ENCODE measurements at places on chromosomes 6 and 20.

DNA sequence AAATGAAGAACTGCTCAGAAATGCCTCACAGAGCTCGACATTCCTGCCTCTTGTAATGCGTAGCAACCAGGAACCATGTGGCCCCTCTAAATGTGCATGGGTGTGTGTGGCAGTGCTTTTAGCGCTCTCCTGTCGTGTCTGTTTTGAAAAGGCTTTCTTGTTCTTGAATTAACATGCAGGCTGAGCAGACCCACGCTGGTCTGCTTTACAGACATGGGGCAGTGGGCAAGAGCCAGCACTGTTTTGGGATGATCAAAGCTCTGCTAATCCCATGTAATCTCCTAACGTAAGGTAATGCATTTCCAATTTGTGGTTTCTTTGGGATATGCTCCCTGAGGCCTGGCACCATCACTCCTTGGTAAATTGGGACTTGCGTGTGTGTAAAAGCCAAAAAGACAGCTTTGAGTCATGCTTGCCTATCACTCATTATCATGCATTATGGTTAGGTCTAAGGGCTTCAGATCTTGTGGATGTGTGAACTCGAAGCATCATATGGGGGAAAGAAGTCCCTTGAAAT, 11.8 kb downstream of the RIPOR2 start:
- no peak for DNase-seq

- DNase-seq = no peak
Measured at GRCh38 chr6:111573892-111574797, 31.5 kb downstream of the TRAF3IP2 start.

GRCh38 chr20:52110456-52110855, 81.1 kb downstream of the ZFP64 start:
- DNase-seq = no peak

GRCh38 chr6:1729750-1730140, 120.0 kb downstream of the FOXC1 start:
- DNase-seq = no peak

DNA sequence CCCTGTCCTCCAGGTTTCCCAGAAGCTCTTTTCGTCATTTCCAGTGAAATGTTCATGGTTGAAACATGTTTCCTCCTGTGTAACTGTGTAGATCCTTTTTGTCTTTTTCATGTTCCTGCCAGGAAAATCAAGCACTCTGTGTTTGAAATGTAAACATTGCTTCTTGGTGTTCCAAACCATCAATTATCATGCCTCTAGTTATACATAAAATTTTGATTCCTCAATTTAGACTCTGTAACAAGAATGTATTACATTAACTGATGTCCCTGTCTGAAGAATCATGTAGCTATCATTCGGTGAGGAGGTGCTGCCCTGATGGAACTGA, 546.3 kb upstream of the CITED2 start:
- DNase-seq = no peak

DNA sequence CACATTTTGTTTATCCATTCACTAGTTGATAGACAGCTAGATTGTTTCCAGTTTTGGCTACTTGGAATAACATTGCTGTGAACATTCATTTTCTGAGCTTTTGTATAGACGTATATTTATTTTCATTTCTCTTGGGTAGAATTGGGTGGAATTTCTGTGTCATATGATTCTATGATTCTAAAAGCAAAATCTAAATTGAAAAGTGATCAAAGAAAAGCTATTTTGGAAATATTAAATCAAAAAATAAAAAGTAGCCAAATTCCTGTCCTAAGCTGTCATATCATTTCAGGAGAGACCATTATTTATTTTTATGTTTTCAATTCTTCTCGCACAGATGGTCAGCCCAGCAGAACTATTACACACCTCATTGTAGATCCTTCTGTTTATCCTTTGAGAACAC, 229.2 kb downstream of the COL12A1 start:
- DNase-seq = no peak

- no peak for DNase-seq
Measured at GRCh38 chr20:19740512-19740911, 17.5 kb upstream of the RIN2 start.

- peak; percentile 50 for DNase-seq
Measured at GRCh38 chr6:43509984-43510826, at the start of gene LRRC73. Gene LRRC73 (minus strand): TSS chr6:43510346. CDS start chr6:43509785, 561 bp downstream.
